Stimulated activated CD4-positive, alpha-beta T cell treated with anti-CD3 and anti-CD28 coated beads, TNF-alpha, amount 100 ng/mL, for 1 hour (primary cell): ENCODE measurements at places on chromosomes 2 and 18.

DNA sequence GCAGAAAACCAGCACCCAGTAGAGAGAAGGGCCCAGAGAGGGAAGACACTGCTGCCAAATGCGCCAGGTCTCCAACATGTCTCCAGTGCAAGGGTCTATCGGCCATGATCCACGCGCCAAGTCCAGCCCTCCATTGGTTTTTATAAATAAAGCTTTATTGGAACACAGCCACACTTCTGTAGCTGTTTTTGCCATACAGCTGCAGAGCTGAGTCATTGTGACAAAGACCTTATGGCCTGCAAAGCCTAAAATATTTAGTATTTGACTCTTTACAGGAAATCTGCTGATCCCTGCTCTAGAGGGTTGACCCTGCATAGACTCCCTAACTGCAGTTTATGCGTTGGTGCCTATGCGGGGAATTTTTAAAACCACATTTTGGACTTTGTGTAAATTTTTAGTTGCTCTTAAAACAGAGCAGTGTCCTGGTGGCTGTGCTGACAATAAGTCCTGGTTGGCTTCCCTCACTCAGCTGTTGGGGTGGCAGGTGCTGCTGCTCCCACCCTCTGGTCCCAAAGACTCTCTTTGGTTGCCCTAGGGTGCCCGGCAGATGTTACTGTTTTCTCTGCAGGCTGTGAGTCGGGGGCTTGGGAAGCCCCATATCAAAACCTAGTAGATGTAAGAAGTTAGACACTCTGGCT, 154.9 kb downstream of the CTIF start:
- no peak for DNase-seq

DNA sequence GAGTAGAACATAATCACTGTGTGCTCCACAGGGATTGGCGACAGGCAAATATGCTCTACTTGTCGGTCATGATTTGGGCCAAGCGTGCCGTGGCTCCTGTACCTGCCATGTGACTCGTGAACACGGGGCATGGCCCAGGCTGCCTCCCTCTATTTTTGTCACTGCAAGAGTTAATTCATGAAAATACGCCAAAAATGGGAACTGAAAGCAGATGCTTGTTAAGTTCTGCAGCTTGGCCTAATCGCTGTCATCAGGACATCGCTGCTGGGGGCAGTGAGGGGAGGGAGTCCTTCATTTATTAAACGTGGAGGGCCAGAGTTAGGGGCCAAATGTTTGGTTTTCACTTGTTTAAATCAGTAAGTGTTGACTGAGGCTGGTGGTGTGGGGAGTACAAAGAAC, 177.8 kb downstream of the BCL2 start:
- no peak for DNase-seq

DNA sequence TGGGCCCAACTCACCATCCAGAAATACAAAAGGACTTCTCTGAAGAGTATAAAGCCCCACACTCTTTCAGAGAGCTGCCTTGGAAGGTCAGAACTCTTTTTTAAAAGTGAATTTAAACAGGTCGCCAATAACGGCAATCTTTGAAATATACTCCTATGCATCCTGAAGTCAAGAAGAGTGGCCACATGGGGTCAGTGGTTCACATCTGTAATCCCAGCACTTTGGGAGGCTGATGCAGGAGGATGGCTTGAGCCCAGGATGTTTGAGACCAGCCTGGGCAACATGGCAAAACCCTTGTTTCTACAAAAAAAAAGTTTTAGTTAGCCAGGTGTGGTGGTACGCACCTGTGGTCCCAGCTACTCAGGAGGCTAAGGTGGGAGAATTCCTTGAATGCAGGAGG, 68.1 kb upstream of the FZD7 start:
- no peak for DNase-seq

DNA sequence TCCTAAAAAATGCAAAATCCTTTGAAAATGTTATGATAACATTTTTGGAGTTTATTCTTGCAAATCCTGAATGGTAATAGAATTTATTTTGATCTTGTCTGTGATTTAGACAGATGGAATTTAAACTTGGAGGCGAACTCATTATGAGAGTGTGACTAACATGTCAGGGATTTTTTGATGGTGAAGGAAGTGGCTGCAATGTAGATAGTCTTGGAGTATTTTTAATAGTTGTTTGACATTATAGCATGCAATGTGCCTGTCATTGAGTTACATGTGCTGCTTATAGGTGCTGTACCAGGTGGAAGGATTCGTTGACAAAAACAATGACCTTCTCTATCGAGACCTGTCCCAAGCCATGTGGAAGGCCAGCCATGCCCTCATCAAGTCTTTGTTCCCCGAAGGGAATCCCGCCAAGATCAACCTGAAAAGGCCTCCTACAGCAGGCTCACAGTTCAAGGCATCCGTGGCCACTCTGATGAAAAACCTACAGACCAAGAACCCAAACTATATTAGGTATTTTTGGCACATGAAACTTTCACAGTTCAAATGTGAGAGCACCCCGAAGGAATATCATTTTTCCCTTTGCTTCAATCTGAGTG, 141.8 kb downstream of the MYO1B start:
- no peak for DNase-seq

GRCh38 chr2:47299555-47299954, 103.4 kb upstream of the MSH2 start:
- DNase-seq, result no peak

DNA sequence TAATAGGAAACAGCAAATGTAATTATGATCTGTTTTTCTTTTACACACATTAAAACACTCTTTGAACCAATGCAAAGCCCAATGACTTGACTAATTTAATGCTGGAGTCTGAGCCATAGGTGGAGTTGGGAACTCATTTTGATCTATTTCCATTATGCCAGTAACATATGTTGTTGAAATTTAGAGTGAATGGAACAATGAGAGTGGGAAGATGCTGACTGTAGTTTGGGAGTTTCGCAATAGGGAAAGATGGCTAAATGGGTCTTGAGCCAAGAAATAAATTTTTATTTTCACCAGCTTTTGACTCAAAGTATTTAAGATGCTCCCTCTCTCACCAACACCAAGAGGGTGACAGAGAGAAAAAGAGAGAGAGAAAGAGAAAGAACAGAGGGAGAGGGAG, 246.7 kb downstream of the DLGAP1 start:
- DNase-seq, result no peak

- DNase-seq, result no peak
These were observed 58.1 kb downstream of the MAP3K19 start for GRCh38 chr2:134988994-134989605.

GRCh38 chr18:79422783-79423165, 27.0 kb downstream of the NFATC1 start:
- no peak for DNase-seq

- no peak for DNase-seq
These were observed 4.0 kb downstream of the CYP26B1 start for GRCh38 chr2:72143441-72144273.

GRCh38 chr18:69648486-69648885, 247.8 kb downstream of the DOK6 start:
- DNase-seq, result no peak

DNA sequence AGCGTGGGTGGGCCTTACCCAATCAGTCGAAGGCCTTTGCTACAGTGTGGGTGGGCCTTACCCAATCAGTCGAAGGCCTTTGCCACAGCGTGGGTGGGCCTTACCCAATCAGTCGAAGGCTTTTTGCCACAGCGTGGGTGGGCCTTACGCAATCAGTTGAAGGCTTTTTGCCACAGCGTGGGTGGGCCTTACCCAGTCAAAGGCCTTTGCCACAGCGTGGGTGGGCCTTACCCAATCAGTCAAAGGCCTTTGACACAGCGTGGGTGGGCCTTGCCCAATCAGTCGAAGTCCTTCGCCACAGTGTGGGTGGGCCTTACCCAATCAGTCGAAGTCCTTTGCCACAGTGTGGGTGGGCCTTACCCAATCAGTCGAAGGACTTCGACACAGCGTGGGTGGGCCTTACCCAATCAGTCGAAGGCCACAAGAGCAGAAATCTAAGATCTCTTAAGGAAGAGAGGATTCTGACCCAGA, 16.3 kb upstream of the GAL3ST2 start:
- DNase-seq, result no peak

DNA sequence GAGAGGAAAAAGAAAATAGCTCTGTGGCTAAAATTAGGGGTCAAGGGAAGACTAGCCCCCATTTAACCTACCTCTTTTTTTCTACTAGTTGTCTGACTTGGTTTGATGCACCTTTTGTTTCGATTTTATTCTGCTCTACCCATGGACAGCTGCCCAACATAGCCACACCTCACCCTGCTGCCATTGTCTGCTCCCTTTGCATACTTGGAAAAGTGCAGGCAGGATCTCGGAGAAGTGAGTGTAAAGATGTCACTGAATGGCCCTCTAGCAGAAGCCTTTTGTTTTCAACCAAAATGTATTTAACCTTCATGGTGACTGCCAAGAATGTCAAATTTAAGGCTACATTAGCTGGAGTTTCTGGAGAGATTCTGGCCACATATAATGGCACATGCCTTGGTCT, 62.9 kb downstream of the SETBP1 start:
- DNase-seq, result no peak

DNA sequence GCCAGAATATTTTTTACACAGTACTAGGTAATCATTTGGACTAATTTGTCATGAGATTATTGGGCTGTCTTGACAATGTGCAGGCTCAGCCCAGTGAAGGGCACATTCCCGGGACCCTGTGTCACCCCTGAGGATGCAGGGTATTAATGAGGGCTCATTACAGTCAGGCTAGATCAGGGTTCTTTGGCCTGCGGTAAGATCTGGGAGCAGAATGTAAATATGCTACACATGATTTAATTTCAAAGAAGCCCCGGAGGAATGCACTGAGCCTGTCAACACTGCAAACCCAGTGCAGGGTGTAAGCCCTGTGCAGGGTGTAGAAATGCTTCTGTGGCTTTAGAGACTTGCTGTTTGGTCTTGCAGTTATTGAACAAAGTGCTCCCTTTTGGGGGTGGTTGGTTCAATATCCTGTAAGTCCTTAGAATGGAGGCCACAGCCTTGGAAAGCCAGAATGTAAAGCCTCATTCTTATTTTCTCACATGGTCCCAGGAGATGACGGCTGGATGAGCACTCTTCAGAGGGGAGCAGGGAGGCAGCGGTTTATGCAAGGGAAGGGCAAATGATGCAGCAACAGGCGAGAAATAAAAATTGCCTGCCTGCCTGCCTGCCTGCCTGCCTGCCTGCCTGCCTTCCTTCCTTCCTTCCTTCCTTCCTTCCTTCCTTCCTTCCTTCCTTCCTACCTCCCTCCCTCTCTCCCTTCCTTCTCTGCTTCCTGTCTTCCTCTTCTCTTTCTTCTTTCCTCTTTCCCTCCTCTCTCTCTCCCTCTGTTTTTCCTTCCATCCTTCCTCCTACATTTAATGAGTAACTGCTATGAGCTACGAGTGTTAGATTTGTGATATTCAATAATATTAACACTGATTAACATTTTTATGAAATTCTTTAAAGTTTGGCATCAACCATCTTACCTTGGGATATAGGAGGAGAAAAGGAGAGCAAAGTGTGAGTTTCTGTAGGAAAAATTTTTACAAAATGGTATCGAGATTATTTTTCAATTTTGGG, 148.8 kb downstream of the VAPA start:
- no peak for DNase-seq

GRCh38 chr18:519019-519879, 18.7 kb upstream of the COLEC12 start:
- no peak for DNase-seq

- DNase-seq, result no peak
These were observed 130.6 kb downstream of the LTBP1 start for GRCh38 chr2:33077311-33077710.

GRCh38 chr2:60529785-60530627, 23.4 kb downstream of the BCL11A start:
- no peak for DNase-seq

GRCh38 chr2:174632841-174633622, 35.4 kb upstream of the WIPF1 start:
- DNase-seq, result no peak

GRCh38 chr2:184419744-184420143, 178.6 kb upstream of the ZNF804A start:
- no peak for DNase-seq

DNA sequence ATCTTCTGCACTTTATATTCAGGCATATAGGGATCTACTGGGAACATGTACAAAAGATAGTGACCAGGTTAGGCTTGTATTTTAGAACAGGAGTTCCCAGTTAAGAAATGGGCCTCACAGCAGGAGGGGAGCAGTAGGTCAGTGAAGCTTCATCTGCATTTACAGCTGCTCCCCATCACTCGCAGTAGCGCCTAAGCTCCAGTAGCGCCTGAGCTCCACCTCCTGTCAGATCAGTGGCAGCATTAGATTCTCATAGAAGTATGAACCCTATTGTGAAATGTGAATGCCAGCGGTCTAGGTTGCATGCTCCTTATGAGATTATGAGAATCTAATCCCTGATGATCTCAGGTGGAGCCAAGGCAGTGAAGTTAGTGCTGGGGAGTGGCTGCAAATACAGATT, 224.4 kb upstream of the CYRIA start:
- no peak for DNase-seq

- no peak for DNase-seq
These were observed 59.5 kb downstream of the IRS1 start for GRCh38 chr2:226740039-226740648.

- no peak for DNase-seq
These were observed 689.0 kb upstream of the FSHR start for GRCh38 chr2:49843314-49843713.

- DNase-seq, result no peak
These were observed 12.4 kb downstream of the POU3F3 start for GRCh38 chr2:104866122-104866864.

DNA sequence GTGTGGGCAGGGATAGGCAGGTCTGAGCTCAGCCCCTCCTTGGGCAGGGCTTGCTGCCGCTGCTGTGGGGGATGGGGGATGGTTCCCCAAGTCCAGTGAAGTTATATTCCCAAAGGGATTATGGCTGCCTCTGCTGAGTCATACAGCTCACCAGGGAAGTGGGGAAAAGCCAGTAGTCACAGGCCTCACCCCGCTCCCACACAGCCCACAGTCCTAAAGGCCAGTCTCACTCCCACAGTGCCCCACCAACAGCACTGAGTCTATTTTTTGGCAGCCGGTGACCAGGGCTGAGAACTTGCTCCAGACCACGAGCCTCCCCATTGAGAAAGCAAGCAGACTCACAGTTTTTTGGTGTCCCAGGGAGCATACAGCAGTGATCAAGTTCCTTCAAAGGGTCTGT, 173.3 kb downstream of the OSR1 start:
- DNase-seq, result no peak

DNA sequence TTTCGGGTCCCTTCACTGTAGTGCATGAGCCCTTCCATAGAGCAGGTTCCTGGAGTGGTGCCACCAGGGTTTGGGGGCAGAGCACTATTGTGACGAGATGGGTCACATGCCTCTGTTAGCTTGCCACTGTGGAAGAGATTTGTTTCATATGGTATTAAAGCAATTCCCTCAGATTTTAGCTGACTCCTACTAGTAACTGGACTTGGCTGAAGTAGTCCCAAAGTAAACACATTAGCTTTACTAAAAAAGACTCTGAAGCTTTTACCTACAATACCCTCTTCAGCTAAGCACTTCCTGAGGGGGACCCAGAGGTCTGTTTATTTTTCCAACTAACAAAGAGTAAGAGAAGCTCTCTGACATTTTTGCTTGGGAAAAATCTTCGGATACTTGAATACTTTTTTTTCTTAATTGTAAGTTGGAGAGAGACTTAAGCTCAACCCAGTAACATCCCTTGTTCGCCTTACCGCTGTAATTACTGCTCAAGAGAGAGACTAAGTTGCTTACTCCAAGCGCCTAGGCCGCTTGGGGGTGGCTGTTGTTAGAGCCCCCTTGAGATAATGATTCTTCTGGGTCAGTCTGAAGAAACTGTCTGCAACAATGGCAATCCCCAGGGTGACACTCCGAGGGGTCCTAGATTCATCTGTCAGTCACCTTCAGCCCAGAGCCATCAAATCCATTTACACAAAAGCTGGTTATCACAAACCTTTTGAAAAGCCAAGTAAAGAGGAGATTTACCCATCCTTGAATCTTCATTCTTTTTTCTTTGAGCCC, 177.4 kb downstream of the FIGN start:
- DNase-seq, result no peak

GRCh38 chr2:190318931-190319554, 583 bp downstream of the HIBCH start:
- no peak for DNase-seq
